ENCODE measurements at places on chromosomes 7 and 10. TPM values are rescaled to one million over a fixed set of nuclear protein-coding genes. Genes with fewer than 3 reads are reported as not detected.

NUDCD3 gene
- 45.9 TPM for total RNA-seq

PDK4 gene
- not detected for total RNA-seq

XRCC2 gene
- total RNA-seq: 0.17 TPM

ALOX5 gene
- 5.4 TPM for total RNA-seq

COL17A1 gene
- not detected for total RNA-seq

CACNB2 gene
- total RNA-seq: not detected

DNA sequence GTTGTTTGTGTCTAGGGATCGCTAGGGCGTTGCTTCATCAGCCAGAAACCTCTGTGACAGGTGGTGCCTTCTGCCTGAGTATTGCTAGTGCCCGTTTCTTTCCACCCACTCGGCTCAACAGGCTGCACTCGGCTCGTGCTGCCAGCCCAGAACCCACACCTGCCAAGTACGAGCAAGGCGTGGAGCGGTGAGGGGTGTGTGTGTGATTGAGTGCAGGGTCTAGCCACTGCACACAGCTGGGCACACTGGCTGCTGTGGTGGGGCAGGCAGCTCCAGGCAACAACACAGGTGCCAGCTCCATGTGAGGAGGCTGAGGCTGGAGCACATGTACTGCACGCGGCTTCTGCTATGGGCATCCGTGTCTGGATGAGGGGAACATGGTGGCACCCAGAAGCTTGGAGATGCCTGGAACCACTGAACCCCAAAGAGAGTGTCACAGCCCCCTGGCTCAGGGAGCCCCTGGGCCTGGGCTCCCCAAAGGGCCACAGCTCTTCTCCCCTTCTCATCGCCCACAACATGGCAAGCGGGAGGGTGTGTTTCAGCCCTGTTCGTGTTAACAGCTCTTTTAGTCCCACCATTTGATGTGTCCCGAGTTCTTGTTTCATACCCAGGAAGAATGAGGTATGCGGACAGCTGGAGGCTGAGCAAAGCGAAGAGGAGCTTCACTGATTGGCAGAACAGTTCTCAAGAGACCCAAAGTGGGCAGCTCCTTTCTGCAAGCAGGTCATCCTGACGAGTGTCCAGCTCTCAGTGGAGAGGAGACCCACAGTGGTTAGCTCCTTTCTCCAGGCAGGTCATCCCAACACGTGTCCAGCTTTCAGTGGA lies 78.1 kb downstream of the HDAC9 start:
- DNase-seq: no peak

GRCh38 chr10:100109670-100110069 lies 28.0 kb upstream of the CPN1 start:
- DNase-seq: no peak

DNA sequence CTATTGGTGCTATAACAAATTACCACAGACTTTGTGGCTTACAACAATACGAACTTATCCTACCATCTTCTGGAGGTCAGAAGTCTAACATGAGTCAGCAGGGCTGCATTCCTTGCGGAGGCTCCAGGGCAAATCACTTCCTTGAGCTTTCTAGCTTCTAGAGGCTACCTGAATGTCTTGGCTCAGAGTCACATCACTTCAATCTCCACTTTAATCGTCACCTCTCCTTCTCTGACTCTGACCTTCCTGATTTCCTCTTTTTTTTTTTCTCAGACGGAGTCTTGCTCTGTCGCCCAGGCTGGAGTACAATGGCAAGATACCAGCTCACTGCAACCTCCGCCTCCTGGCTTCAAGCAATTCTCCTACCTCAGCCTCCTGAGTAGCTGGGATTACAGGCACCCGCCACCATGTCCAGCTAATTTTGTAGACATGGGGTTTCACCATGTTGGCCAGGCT lies 44.6 kb upstream of the ANAPC16 start:
- DNase-seq: no peak

DNA sequence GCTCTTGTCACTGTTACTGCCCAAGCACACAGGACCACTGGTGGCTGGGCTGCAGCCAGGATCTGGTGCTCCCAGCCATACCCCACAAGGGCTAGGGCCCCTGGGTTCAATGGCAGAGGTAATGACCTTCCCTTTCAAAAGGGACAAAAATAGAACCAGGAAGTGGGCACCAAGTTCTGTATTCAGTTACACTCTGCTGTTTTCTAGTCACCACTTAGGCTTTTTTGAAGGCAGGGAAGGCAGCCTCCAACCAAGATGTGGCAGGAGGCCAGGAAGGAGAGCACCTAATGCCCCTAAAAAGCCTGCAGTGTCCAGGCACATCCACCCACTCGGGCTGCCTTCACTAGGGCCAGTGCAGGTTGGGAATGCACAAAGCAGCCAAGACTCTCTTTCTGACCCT lies 47.8 kb downstream of the NOD1 start:
- DNase-seq: no peak

- DNase-seq: no peak
These were observed 73.4 kb downstream of the NRBF2 start for GRCh38 chr10:63206576-63206975.

DNA sequence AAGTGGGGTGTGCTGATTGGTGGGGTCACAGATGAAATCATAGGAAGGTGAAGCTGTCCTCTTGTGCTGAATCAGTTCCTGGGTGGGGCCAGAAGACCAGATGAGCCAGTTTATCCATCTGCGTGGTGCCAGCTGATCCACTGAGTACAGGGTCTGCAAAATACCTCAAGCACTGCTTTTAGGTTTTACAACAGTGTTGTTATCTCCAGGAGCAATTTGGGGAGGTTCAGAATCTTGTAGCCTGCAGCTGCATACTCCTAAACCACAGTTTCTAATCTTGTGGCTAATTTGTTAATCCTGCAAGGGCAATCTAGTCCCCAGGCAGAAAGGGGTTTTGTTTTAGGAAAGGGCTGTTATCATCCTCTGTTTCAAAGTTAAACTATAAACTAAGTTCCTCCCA lies 17.0 kb upstream of the IFRD1 start:
- DNase-seq: no peak

GRCh38 chr7:108109221-108109908 lies 20.8 kb downstream of the LAMB4 start:
- no peak for DNase-seq

DNA sequence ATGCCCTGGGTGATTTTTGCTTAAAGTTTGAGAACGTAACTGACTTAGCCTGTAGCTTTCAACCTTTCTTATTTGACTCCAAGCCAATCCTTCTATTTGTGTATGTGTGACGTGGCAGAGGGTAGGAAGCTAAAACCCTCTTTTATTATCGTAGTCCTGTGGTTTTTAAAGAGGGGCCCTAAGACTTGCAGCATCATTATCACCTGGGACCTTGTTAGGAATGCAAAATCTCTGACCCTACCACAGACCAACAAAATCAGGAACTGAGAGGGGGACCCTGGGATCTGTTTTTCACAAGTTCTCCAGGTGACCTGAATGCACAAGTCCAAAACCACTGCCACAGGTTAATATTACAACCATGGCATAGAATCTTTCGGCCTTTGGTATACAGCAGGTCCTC lies 80.1 kb downstream of the OSBPL3 start:
- no peak for DNase-seq

GRCh38 chr10:124042656-124043309 lies 50.6 kb downstream of the CHST15 start:
- no peak for DNase-seq

GRCh38 chr10:75061709-75062505 lies 49.5 kb upstream of the SAMD8 start:
- no peak for DNase-seq

- no peak for DNase-seq
These were observed 84.8 kb upstream of the EGR2 start for GRCh38 chr10:62900829-62901571.

- no peak for DNase-seq
These were observed 25.8 kb downstream of the TACC2 start for GRCh38 chr10:122014652-122015248.

GRCh38 chr10:123965973-123966895 lies 74.6 kb upstream of the CPXM2 start:
- no peak for DNase-seq

GRCh38 chr7:34198231-34198641 lies 292.9 kb downstream of the BMPER start:
- DNase-seq: no peak
